Peyer's patch (tissue), 4 donors: ENCODE measurements at places on chromosomes 12 and 14.

GRCh38 chr12:50981319-50982239 lies 29.2 kb downstream of the HIGD1C start:
- H3K4me1 ChIP-seq: no peaks in the 10 kb centered on the region
- no peaks in the 10 kb centered on the region for H3K36me3 ChIP-seq
- no peak overlapping the region for H3K27ac ChIP-seq
- DNase-seq: no peak

GRCh38 chr12:22116376-22116775 lies 70.4 kb downstream of the CMAS start:
- no peak for DNase-seq
- H3K4me1 ChIP-seq: no peaks in the 10 kb centered on the region
- H3K27me3 ChIP-seq: no peaks in the 10 kb centered on the region
- no peak overlapping the region for H3K4me3 ChIP-seq
- H3K27ac ChIP-seq: no peak overlapping the region

DNA sequence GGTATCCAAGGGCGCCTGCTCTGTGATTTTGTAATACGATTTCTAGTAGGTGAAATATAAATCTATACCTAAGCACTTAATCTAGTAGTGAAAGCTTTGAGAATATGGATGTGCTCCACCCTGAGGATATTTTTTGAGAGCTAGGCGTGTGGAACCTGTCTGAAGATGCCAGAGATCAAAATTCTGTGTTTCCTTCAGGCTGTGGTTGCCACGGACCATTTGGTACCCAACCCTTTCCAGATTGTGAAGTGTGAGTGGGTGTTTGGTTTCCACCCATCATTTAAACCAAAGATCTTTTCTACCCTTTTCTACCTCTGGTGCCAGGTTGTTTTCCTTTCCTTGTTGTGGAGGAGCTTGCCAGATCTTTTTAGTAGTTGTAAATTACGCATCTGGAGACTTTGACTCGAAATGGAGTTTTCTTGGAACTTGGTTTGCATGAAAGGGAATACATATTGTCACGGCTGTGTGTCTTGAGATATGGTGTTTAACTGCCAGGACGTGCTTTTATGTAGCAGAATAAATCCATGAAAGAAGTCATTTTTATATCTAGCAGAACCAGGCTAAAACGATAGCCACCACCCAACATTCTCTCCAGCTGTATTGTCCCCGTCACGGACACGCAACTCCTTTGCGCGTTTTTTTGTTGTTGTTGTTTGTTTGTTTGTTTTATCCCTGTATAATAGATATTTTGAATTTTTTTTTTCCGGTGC lies 2.2 kb downstream of the LRFN5 start:
- no peaks in the 10 kb centered on the region for H3K4me1 ChIP-seq
- DNase-seq: no peak
- no peak overlapping the region for H3K4me3 ChIP-seq
- no peaks in the 10 kb centered on the region for H3K36me3 ChIP-seq
- H3K27me3 ChIP-seq: peaks cover 18% of the 10 kb centered on the region

GRCh38 chr12:119700078-119700477 lies 32.1 kb downstream of the PRKAB1 start:
- no peak for DNase-seq
- no peak overlapping the region for H3K27ac ChIP-seq
- no peaks in the 10 kb centered on the region for H3K4me1 ChIP-seq
- H3K27me3 ChIP-seq: no peaks in the 10 kb centered on the region

DNA sequence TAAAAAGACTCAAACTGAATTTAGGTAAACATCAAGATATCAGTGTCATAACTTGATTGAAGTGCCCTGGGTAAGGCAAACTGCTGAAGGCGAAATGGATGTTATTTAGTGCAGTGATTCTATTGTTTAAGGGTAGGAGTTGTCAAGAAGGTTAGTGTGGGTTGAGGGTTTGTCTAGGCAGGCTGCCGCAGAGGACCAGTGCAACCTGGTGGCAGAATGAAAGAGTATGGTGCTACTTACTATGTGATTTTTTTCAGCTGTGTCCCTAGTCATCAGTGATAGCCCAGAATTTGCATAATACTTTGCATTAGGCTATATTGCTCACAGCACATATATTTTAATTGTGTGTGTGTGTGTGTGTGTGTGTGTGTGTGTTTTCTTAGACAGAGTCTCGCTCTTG lies 1127.0 kb downstream of the GALC start:
- H3K4me3 ChIP-seq: no peak overlapping the region
- H3K27me3 ChIP-seq: no peaks in the 10 kb centered on the region
- no peak for DNase-seq
- no peaks in the 10 kb centered on the region for H3K4me1 ChIP-seq
- H3K27ac ChIP-seq: no peak overlapping the region

DNA sequence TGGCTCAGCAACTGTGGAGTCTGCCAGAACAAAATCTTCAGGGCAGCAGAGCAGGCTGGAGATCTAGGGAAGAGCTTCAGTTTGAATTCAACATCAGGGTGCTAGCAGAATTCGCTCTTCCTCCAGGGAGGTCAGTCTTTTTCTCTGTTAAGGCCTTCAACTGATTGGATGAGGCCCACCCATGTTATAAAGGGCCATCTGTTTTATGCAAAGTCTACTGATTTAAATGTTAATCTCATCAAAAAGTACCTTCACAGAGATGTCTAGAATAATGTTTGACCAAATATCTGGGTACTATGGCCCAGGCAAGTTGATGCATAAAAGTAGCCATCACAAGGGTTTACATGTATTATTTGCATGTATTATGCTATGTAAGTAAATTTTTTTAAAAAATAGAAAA lies 378.4 kb downstream of the BTG1 start:
- H3K36me3 ChIP-seq: no peaks in the 10 kb centered on the region
- H3K27ac ChIP-seq: no peak overlapping the region
- no peak for DNase-seq
- no peak overlapping the region for H3K4me3 ChIP-seq
- H3K4me1 ChIP-seq: no peaks in the 10 kb centered on the region
- H3K27me3 ChIP-seq: no peaks in the 10 kb centered on the region

- H3K4me3 ChIP-seq: no peak overlapping the region
- no peak for DNase-seq
- no peaks in the 10 kb centered on the region for H3K36me3 ChIP-seq
- H3K27me3 ChIP-seq: no peaks in the 10 kb centered on the region
- peaks cover 18% of the 10 kb centered on the region for H3K4me1 ChIP-seq
These were observed 2.2 kb downstream of the PRMT8 start for GRCh38 chr12:3493043-3493858.

GRCh38 chr12:65432114-65432513 lies 153.6 kb downstream of the MSRB3 start:
- DNase-seq: no peak
- H3K27ac ChIP-seq: no peak overlapping the region
- H3K4me1 ChIP-seq: no peaks in the 10 kb centered on the region
- H3K36me3 ChIP-seq: no peaks in the 10 kb centered on the region
- no peak overlapping the region for H3K4me3 ChIP-seq

DNA sequence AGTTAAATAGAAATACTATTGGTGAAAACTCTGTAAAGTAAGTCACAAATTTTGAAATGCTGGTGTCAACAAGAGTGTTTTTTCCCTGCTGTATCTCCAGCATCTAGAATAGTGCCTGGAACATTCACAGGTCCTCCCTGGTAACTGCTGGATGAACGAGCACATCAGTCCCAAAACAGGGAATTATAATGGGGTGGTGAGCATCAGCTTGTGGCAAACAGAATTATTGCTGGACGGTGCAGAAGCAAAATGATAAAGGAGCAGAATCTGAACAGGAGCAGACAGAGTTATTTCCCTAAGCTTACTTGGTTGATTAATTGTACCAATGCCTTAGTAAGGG lies 129.9 kb downstream of the GRIP1 start:
- DNase-seq: no peak
- no peak overlapping the region for H3K4me3 ChIP-seq
- no peaks in the 10 kb centered on the region for H3K27me3 ChIP-seq

DNA sequence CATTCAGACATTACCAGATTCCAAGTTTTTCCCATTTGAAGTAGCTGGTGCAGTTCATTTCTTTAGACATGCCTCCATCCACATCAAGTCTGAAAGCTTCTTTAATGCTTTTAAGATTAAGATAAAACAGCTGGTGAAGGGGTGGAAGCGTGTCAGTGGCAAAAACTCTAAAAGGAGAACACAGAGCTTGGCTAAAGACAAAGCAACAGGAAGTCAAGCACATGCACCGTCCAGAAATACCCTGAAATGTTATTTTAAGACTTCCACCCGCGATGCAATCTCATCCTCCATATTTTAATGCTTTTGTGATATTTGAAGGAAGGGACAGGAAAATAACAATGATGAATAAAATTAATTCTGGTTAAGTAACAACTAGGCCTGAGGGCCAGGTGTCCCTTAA lies 31.8 kb downstream of the PPM1H start:
- no peak overlapping the region for H3K27ac ChIP-seq
- no peak for DNase-seq
- H3K4me3 ChIP-seq: no peak overlapping the region
- H3K36me3 ChIP-seq: no peaks in the 10 kb centered on the region
- no peaks in the 10 kb centered on the region for H3K27me3 ChIP-seq
- H3K4me1 ChIP-seq: no peaks in the 10 kb centered on the region

- no peak for DNase-seq
- no peaks in the 10 kb centered on the region for H3K4me1 ChIP-seq
- H3K27ac ChIP-seq: no peak overlapping the region
- H3K27me3 ChIP-seq: no peaks in the 10 kb centered on the region
These were observed 48.7 kb downstream of the HEATR5A start for GRCh38 chr14:31371646-31372045.

DNA sequence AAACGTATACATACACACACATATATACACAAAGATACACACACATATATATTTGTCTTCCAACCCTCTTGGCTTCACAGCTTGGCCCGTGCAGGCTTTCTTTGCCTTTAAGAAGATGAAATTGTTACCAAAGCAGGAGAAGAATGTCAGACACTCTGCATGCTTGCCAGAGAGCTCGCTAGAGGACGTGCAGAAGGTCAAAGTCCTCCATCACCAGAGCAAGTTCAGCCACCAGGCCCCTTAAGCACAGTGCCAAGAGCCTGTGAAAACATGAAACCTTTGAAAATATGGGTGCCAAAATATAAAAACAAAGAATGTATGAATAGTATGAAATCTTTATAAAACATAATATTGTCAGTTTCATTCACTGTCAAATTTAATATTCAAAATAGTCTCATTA lies 14.9 kb upstream of the MCRS1 start:
- H3K4me1 ChIP-seq: no peaks in the 10 kb centered on the region
- H3K27ac ChIP-seq: no peak overlapping the region
- no peak overlapping the region for H3K4me3 ChIP-seq

DNA sequence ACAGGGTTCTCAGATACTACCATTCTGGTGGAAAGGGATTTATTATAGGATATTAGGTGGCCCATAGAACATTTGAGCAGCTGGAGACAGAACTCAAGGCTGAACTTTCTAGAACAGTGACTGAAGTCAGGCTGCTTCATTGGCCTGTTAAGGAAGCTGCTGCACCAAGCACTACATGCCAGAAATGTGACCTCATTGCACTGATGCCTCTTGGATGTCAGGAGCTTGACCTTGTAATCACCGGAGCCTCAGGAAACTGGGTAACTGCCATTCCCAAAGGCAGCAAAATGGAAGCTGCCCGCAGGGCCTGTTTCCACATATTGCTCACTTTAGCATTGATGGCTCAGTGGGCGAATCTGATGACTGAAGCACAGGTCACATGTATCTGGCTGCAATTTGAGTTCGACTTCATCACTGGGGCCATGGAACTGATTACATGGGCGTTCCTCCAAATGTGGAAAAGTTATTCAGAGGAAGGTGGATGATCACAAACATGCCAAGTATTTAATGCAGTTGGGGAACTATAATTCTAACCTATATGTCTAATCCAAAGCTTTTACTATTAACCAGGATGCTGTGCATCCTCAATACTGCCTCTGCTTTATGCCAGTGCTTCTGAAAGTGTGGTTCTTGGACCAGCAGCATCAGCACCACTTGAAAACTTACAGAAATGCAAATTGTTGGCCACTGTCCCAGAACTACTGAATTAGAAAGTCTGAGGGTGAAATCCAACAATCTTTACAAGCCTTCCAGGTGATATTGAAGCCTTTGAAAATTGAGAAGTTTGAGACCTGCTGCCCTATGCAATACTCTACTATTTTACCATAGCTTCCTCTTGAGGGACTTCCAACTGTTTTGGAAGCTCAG lies 337.2 kb upstream of the NAV3 start:
- no peaks in the 10 kb centered on the region for H3K36me3 ChIP-seq
- H3K27me3 ChIP-seq: no peaks in the 10 kb centered on the region
- no peak overlapping the region for H3K4me3 ChIP-seq
- H3K27ac ChIP-seq: no peak overlapping the region
- no peaks in the 10 kb centered on the region for H3K4me1 ChIP-seq

- peak overlapping the region; percentile 59 for H3K4me3 ChIP-seq
- H3K4me1 ChIP-seq: peaks cover 8% of the 10 kb centered on the region
- peak; percentile 76 for DNase-seq
- no peaks in the 10 kb centered on the region for H3K27me3 ChIP-seq
These were observed 715 bp downstream of the CACNB3 start for GRCh38 chr12:48818831-48819590.

DNA sequence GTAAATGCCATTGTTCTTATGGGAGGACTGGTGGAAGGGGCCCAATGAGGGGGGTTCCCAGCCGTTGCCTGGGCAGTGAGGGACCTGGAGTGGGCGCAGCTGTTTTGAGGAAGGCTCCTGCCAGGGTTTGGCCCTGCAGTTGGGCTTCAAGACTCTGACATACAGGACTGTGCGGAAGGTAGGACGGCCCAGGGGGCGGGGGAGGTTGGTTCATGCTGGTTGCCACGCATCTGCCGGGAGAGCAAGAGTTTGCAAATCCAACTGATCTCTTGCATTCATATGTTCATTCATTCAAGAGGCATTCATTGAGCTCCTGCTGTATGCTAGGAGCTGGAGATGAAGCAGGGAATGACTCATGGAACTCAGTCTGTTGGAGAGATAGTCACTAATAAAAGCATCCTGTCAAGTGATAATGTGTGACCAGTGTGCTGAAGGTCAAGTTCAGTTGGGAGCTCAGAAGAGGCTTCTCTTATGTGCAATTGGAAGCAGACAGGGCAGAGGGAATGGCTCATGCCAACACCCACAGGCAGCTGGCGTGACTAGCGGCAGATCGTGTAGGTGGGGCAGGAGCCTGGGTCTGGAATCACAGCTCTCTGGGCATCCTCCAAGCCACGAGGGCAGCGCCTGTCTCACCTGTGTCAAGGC lies 7.8 kb downstream of the SH2B3 start:
- peaks cover 56% of the 10 kb centered on the region for H3K4me1 ChIP-seq
- no peaks in the 10 kb centered on the region for H3K36me3 ChIP-seq
- no peaks in the 10 kb centered on the region for H3K27me3 ChIP-seq
- H3K27ac ChIP-seq: no peak overlapping the region
- DNase-seq: peak; percentile 77

DNA sequence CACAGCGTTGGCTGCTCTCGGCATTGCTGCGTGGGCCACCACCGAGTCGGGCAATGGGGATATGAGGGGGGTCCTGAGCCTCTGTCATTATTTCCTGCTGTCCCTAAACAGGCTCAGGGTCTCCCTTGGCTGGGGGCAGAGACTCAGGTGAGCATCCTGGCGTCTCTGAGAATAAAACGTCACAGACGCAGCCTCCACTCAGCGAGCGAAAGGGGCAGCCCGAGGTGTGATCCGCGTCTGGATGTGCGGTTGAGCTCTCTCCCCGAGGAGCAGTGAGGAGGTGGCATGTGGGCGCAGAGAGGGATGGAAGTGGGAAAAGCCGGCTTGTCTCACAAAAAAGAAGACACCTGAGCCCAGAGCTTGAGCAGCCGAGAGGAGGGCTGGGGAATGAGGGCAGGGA lies 62.6 kb downstream of the GALNT9 start:
- no peaks in the 10 kb centered on the region for H3K36me3 ChIP-seq
- no peaks in the 10 kb centered on the region for H3K27me3 ChIP-seq
- DNase-seq: no peak
- H3K4me1 ChIP-seq: no peaks in the 10 kb centered on the region
- no peak overlapping the region for H3K27ac ChIP-seq

GRCh38 chr12:57985685-57986084 lies 44.3 kb downstream of the ATP23 start:
- no peaks in the 10 kb centered on the region for H3K36me3 ChIP-seq
- no peak for DNase-seq
- H3K4me1 ChIP-seq: no peaks in the 10 kb centered on the region
- H3K27me3 ChIP-seq: no peaks in the 10 kb centered on the region
- H3K27ac ChIP-seq: no peak overlapping the region
